ENCODE measurements at places on chromosomes 7 and 10. TPM values are rescaled to one million over a fixed set of nuclear protein-coding genes. Genes with fewer than 3 reads are reported as not detected.

SSC4D gene
- 7.1 TPM for total RNA-seq

TUBB8 gene
- not detected for total RNA-seq

TSPAN33 gene
- 22.7 TPM for total RNA-seq

SEM1 gene
- 30.1 TPM for total RNA-seq

GHRHR gene
- not detected for total RNA-seq

NPY gene
- total RNA-seq: not detected

METTL27 gene
- total RNA-seq: 1.4 TPM

MYL7 gene
- not detected for total RNA-seq

OTUD1 gene
- total RNA-seq: 13.0 TPM

SLC26A3 gene
- total RNA-seq: not detected

ZPBP gene
- total RNA-seq: not detected

PRKRIP1 gene
- total RNA-seq: 26.1 TPM

RADIL gene
- not detected for total RNA-seq

NCF1 gene
- 0.10 TPM for total RNA-seq

A1CF gene
- total RNA-seq: 0.05 TPM

AQP1 gene
- total RNA-seq: 4.4 TPM

All from renal cortical epithelial cell (primary cell).